Activated CD4-positive, alpha-beta T cell treated with anti-CD3 and anti-CD28 coated beads for 36 hours (primary cell): ENCODE measurements at places on chromosomes 13 and 19. TPM values are rescaled to one million over a fixed set of nuclear protein-coding genes. Genes with fewer than 3 reads are reported as not detected.
A peak's percentile ranks its signal among the peaks of the same experiment; 100 is the strongest.

DNA sequence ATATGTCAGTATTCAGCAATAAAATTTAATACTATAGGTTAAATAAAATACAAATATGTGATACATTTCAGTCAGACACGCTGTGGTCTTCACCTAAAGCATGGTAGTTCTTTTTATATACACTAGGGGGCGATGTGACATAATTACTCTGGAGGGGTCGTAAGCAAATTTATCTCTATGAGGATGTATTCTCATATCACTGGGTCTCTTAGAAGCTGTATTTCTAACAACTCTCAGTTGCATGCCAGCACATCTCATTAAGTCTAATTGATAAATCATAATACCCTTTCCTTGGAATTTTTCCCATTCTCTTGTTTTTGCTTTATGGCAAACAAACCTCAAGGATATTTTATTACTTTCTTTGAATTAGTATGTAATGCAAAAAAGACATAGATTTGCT lies 3.9 kb upstream of the PCDH17 start:
- peaks cover 7% of the 10 kb centered on the region for H3K36me3 ChIP-seq
- H3K27ac ChIP-seq = no peak overlapping the region
- H3K4me1 ChIP-seq = peaks cover 41% of the 10 kb centered on the region
- H3K4me3 ChIP-seq = no peak overlapping the region

DNA sequence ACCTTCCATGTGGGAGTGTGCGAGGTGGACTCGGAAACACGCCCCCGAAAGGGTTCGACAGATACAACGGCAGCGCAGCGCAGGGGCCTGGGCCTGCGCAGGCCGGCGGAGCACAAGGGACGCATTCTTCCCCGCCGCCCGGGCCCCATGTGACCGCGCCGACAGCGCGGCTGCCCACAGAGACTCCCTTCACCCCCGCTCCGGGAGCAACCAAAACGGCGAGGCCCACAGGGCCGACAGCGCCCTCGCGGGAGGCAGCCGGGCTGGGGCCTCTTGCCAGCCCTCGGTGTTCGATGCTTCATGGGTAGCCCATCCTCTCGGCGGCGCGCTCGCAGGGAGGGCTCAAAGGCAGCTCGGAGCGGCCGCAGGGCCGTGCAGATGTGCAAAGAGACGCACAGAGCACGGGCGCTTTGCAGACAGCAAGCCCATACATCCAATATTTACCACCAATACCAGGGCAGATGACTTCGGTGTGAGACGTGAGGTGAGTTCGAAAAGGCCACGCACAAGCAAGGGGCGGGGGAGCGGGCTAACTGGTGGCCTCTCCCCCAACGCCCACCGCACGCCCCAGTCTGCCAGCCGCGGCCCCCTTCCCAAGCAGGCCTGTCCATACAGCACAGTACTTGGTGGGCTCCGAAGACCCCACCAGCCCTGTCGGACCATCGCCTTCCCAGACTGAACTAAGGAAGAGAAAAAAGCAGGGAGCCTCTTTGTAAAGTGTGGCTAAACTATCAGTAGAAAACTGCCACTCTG lies 89.9 kb downstream of the CRYL1 start:
- no peaks in the 10 kb centered on the region for H3K36me3 ChIP-seq
- H3K4me3 ChIP-seq = no peak overlapping the region
- H3K4me1 ChIP-seq = no peaks in the 10 kb centered on the region
- no peaks in the 10 kb centered on the region for H3K27me3 ChIP-seq

GRCh38 chr19:30535011-30535410 lies 162.8 kb downstream of the ZNF536 start:
- no peaks in the 10 kb centered on the region for H3K36me3 ChIP-seq
- no peak overlapping the region for H3K4me3 ChIP-seq
- no peak overlapping the region for H3K27ac ChIP-seq
- DNase-seq = no peak
- no peaks in the 10 kb centered on the region for H3K27me3 ChIP-seq
- no peaks in the 10 kb centered on the region for H3K4me1 ChIP-seq

GRCh38 chr13:32448972-32449371 lies 21.0 kb upstream of the N4BP2L1 start:
- no peak for DNase-seq
- peaks cover 14% of the 10 kb centered on the region for H3K4me1 ChIP-seq
- H3K27ac ChIP-seq = no peak overlapping the region
- no peaks in the 10 kb centered on the region for H3K27me3 ChIP-seq
- peaks cover 4% of the 10 kb centered on the region for H3K36me3 ChIP-seq

GRCh38 chr19:47506459-47506858 lies 8.4 kb downstream of the NAPA start:
- H3K36me3 ChIP-seq = peaks cover 7% of the 10 kb centered on the region
- peaks cover 19% of the 10 kb centered on the region for H3K4me1 ChIP-seq
- no peak for DNase-seq
- H3K27me3 ChIP-seq = no peaks in the 10 kb centered on the region
- peak overlapping the region; percentile 37 for H3K27ac ChIP-seq

DNA sequence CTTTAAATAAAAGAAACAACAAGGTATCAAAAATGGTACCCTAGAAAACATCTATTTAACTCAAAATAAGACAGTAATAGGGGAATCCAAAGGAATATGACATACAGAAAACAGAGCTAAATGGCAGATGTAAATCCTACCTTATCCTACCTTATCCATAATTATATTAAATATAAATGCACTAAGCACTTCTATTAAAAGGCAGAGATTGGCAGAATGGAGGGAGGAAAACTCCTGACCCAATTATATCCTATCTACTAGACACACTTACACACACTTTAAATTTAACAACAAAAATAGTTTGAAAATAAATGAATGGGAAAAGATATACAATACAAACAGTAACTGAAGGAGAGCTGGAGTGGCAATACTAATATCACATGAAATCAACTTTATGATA lies 14.4 kb downstream of the RNASEH2B start:
- no peak overlapping the region for H3K4me3 ChIP-seq
- H3K27ac ChIP-seq = no peak overlapping the region
- DNase-seq = no peak
- H3K27me3 ChIP-seq = no peaks in the 10 kb centered on the region
- peaks cover 43% of the 10 kb centered on the region for H3K36me3 ChIP-seq
- H3K4me1 ChIP-seq = peaks cover 25% of the 10 kb centered on the region

DNA sequence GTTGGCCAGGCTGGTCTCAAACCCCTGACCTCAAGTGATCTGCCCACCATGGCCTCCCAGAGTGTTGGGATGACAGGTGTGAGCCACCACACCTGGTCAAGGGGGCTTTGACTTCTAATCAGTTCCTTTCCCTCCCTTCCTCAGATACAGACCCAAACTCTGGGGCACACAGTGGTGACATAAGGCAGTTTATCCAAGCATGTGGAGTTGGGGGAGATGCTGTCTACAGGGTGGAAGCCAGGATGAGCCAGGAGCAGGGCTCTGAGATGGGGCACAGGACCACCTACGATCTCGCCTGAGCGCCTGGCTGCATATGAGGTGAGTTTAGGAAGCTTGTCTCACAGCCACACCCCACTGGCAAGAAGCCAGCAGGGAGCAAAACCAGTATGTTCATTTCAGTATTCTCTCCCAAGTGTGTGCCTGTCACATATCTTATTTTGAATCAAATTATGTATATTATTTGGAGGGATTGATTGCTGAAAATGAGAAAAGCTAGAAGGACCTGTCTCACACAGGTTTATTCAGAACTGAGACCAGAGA lies 67.7 kb downstream of the KCTD15 start:
- H3K4me1 ChIP-seq = no peaks in the 10 kb centered on the region
- no peak overlapping the region for H3K4me3 ChIP-seq
- peaks cover 3% of the 10 kb centered on the region for H3K27me3 ChIP-seq

GRCh38 chr19:46802152-46802551 lies 13.8 kb upstream of the SLC1A5 start:
- no peaks in the 10 kb centered on the region for H3K4me1 ChIP-seq
- no peaks in the 10 kb centered on the region for H3K36me3 ChIP-seq
- no peak overlapping the region for H3K4me3 ChIP-seq
- DNase-seq = no peak

DNA sequence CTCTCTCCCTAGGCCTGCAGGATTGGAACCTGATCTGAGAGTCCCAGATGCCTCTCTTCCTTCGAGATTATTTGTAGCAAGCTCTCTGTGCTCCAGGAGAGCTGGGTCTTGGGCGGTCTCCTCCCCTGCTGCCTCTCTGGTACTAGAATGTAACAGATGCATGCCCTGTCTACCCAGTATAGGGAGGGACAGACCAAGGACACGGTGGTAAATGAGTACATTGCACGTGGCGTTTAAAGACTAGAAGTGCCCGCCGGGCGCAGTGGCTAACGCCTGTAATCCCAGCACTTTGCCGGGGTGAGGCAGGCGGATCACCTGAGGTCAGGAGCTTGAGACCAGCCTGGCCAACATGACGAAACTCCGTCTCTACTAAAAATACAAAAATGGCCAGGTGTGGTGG lies 11.7 kb downstream of the SLC27A1 start:
- H3K27me3 ChIP-seq = no peaks in the 10 kb centered on the region
- no peak for DNase-seq
- H3K27ac ChIP-seq = no peak overlapping the region
- H3K4me3 ChIP-seq = no peak overlapping the region
- H3K4me1 ChIP-seq = no peaks in the 10 kb centered on the region
- no peaks in the 10 kb centered on the region for H3K36me3 ChIP-seq

- peaks cover 44% of the 10 kb centered on the region for H3K36me3 ChIP-seq
- no peaks in the 10 kb centered on the region for H3K27me3 ChIP-seq
- no peak for DNase-seq
These were observed 41.0 kb downstream of the VWA8 start for GRCh38 chr13:41919741-41920487.

DNA sequence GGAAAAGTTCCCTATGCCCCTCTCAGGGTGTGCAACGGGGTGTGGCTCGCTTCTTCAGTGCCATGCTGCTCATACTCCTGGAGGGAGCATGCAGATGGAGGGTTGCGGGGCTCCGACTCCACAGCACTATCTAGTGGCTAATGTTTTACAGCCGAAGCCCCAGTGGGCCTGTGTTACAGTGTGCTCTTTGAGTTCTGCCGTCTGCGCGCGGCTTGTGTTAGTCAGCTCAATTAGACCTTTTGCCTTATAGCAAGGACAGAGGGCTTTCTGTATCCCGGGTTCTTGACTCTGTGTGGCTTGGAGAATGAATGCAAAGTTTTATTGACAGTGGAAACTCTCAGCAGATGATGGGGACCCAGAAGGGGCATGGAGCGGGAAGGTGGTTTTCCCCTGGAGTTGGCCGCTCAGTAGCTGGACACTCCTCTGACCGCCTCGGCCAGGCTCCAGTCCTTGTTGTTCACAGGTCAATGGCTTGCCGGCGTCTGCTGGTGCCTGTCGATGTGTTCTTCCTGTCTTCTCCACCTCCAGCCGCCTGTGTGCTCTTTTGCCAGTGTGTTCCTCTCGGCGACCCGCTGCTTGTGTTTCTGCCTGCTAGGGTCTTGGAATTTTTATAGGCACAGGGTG lies 383.4 kb downstream of the LMO7 start:
- H3K27ac ChIP-seq = no peak overlapping the region
- no peaks in the 10 kb centered on the region for H3K36me3 ChIP-seq
- no peak overlapping the region for H3K4me3 ChIP-seq
- peak; percentile 27 for DNase-seq
- no peaks in the 10 kb centered on the region for H3K27me3 ChIP-seq

DNA sequence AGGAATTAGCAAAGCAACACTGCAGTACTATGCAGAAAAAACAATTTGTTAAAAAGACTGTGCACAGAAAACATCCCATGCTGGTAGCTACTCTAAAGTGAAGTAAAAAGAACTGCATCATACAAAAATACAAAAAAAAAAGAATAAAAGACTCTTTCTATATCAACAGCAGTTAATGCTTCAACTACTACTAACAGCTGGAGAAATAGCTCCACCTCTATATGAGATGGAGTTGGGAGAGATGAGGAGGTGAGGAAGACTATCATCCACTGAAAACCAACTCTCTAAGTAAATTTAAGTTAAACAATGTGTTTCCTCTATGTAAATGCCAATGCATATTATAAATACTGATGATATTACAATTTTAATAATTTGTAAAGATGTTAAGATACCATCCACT lies 1.8 kb downstream of the ZC3H13 start:
- H3K27ac ChIP-seq = no peak overlapping the region
- H3K4me1 ChIP-seq = peaks cover 41% of the 10 kb centered on the region
- no peak for DNase-seq
- H3K4me3 ChIP-seq = no peak overlapping the region

DNA sequence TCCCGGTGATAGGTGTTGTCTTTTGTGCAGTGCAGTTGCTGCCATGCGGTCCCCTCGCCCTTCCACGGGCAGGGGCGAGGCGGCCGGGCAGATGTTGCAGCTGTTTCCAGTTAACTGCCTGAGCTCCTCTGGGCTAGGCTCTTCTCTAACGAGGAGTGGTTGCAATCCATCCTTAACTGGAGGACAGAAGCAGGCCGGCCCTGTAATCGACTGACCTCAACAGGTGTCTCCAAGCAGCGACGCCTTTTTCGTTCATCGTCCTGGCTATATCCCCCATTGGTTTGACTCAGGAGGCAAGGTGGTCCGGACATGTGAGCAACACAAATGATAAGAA lies 1.9 kb upstream of the TSC22D1 start:
- peaks cover 6% of the 10 kb centered on the region for H3K27me3 ChIP-seq
- H3K4me1 ChIP-seq = peaks cover 34% of the 10 kb centered on the region
- H3K4me3 ChIP-seq = peak overlapping the region; percentile 88

DNA sequence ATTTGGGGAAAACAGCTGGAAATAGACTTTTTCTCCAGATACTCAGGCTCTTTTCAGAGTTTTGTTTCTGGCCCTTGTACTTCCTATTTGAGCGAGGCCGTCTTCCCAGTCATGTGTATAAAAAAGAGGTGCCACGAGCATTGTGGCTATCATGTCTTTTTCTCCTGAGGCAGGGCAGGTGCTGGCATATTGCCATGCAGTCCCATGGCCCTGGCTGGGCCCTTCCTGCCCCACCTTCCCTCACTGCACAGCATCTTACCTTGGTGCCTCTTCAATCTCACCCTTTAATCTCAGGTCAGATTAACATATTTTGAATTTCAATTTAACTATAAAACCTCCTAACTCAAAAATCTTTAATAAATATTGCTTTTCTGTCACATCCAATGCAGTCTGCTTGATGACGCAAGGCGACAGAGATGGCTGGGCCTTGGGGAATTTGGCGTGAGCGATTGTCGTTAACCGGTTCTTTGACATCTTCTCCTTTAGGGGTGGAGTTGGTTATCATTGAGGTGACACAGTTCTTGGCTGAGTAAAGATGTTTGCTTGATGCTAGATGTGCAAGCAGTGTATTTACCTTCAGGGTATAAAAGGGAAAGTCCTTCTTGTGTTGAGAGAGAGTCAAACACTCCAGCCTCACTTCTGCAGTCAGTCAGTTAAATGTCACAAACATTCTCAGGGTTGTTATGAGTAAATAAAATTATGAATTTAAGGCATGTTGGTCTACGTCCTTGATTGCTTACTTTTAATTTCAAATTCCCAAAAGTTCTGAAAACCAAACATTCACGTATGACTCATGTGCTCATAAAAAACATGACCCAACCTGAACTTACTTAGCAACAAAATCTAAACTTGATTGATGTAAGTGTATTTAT lies 289.9 kb downstream of the MYO16 start:
- no peaks in the 10 kb centered on the region for H3K27me3 ChIP-seq
- no peak overlapping the region for H3K4me3 ChIP-seq
- DNase-seq = no peak
- H3K4me1 ChIP-seq = peaks cover 19% of the 10 kb centered on the region
- H3K36me3 ChIP-seq = no peaks in the 10 kb centered on the region

- H3K27me3 ChIP-seq = peaks cover 2% of the 10 kb centered on the region
- no peak for DNase-seq
- no peak overlapping the region for H3K4me3 ChIP-seq
- no peak overlapping the region for H3K27ac ChIP-seq
- no peaks in the 10 kb centered on the region for H3K4me1 ChIP-seq
These were observed 67.4 kb upstream of the EDNRB start for GRCh38 chr13:77985866-77986636.

TTC9B gene
- not detected for total RNA-seq

ADGRE1 gene
- 6.5 TPM for total RNA-seq

VAV1 gene
- total RNA-seq = 90.8 TPM

ZNF880 gene
- total RNA-seq = 13.7 TPM
